ENCODE measurements at places on chromosomes 7 and 10.

DNA sequence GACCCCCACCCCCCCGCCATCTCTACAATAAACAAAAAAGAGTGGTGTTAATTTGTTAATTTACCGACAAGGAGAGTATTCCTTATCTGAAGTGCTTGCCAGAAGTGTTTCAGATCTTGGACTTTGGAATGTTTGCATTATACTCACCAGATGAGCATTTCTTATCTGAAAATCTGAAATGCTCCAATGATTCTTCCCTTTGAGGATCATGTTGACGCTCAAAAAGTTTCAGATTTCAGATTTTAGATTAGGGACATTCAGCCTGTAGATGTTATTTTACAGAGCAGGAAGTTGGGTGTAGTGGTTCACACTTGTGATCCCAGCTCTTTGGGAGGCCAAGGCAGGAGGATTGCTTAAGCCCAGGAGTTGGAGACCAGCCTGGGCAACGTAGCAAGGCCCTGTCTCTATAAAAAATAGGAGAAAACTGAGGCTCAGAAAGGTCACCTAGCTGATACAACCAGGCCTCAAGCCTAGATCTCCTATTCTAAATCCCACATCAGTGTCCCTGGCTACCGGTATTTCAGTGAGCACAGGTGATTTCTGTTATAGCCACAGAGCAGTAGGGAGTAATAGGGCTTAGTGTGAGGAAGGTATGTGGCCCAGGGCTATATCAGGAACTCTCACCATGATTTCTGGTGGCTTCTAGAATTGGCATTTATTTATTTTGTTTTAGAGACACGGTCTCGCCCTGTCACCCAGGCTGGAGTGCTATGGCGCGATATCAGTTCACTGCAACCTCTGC lies 35.4 kb downstream of the TMEM120A start:
- no peak for DNase-seq

GRCh38 chr7:93579431-93579830 lies 4.9 kb upstream of the CALCR start:
- no peak for DNase-seq

- no peak for DNase-seq
Observed at GRCh38 chr10:47051741-47052238, 140.6 kb downstream of the PTPN20 start.

- DNase-seq = no peak
Observed at GRCh38 chr10:81367132-81367531, 507.9 kb upstream of the NRG3 start.

DNA sequence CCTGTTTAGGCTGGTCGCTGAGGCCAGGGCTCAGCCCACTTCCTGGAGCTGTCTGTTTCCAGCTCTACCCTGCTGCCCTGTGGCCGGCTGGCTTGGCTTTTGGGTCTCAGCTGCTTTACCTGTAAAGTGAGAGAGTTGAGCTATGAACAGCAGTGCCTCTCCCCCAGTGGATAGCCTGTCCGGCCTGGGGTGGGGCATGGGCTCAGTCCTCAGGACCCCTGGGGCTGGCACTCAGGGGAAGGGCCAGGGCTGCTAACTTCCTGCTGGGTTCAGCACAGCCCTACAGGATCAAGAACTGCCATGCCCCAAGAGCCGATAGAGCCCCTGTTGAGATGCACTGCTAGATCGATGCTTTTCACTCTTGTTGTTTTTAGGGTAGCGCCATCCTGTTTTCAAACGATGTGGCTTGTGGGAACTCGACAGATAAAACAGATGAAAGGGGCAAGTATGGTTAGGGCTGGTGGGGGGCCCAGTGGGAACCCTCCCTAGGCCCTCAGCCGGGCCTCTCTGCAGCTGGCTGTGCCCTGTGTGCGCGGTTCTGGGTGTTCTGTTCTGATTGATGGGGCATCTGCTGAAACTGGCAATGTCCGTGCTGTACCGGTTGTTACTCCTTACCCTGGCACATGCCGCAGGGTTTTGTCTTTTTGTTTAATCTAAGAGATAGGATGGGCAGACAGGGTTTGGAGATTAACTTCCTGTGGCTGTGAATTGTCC lies 10.0 kb upstream of the SFRP5 start:
- no peak for DNase-seq

GRCh38 chr7:68748934-68749900 lies 849.1 kb upstream of the AUTS2 start:
- DNase-seq = no peak

DNA sequence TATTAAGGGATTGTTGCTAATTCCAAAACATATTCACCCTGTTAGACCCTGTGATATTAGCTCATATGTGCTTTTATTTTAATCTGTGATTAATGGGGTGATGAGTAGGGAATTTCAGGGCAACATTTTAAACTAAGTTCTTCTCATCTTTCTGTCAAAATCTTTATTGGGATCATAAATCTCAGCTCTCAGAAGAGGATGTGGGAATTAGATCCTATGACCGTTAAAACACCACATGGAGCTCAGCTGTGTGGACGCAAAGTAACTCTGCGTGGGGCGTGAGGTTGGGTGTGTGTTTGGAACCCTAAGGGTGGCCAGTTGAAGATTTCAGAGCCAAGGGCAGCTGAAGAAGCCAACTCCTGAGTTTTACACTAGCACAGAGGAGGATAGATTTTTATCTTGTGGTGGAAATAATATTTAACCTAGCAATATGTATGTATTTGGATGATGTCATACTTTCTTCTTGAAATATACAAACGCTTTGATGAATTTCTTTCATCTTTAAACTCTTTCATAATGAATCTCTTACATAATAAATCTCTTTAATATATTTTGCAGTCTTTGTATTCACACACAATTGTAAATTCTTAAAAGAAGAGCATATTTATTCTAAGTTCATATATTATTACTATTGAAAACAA lies 64.4 kb downstream of the EPDR1 start:
- no peak for DNase-seq

- no peak for DNase-seq
Observed at GRCh38 chr7:105643384-105643783, 62.1 kb upstream of the EFCAB10 start.

DNA sequence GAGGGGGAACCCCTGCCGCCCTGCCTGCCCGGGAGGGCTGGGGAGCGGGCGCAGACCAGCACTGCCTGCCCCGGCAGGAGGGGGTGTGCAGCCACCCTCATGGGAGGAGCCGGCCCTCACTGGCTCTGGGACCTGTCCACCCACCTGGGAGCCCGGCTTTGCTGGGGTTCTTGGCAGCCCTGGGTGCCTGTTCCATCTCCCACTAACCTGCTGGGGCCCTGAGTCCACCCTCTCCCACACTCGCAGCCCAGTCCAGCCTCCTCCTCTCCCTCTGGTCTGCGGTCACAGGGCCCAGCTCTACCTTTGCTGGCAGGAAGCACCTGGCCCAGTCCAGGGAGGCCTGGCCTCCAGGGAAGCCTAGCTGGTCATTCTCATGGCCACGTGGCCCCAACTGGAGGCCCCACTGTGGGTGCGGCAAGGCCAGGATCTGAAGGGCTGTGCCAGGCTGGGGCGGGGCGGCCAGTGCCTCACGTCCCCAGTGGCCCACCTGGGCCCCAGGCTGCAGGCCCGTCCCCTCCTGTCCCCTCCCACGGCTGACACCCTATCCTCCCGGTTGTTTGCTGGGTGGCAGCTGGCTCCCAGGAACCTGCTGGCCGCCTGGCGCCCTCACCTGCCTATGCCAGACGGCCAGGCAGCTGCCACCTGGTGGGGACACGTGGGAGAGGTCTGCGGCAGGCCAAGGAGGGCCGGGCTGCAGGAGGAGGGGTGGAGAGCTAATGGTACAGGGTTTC lies at the start of gene TMEM184A:
Gene TMEM184A, minus strand, starts transcription at position 393 of the 731 bp plus-strand sequence. CDS start 721 bp downstream, outside the sequence.
- DNase-seq = no peak

DNA sequence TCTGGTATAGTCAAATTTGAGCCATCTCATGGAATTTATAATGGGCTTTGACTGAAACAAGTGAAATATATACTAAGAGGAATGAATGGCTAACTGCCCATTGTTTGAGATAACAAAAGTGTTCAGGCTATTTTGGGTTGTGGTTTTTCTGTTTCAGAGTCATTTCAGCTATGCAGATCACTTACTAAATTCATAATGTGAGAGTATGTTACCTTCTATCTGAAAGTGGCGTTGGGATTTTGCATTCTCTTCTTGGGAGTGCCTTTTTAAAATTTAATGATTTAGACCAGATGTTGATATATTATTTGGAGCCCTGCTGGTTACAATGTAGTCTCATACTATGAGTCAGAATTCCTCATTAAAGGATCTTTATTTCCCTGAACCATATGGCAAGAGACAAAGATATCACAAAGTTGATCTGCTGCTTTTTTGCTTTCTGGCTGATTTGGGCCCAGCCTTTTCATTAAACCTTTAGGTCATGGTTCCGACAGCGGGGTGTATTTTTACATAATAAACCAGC lies 10.4 kb downstream of the VCL start:
- DNase-seq = no peak

DNA sequence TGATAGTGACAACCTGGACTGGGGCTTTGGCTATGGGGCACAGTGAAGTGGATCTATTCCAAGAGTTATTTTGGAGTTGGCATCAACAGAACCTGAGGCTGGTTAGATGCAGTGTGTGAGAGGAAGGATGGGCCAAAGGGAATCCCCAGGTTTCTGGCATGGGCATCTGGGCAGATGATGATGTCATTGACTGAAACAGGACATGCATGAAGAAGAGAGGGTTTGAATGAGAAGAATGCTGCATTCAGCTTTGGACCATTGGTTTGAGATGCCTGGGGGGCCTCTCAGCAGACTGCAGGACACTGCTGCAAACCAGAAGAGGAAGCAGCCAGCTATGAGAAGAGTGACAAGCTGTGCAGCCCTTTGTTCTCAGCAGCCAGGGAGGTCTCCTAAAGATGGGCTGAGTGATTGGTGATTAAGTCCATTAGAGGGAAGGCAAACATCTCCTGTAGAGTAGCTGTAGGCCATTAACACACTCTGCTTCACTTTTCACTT lies 23.1 kb upstream of the PIK3CG start:
- no peak for DNase-seq

DNA sequence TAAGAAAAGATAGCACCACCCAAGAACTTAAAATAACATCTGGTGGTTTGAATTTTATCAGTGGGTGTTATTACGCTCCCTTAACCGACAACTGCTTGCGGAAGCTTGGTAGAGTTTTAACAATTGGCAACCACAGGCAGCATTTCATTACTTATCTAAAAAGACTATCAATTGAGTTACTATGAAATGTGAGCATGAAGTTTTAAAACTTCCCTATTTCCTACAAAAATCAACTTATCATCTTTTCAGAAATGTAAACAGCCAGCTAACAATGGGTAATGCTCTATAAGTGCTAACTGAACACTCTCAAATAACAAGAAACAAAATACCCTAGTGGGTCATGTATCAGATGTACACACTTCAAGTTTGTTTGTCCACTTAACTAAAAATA lies 68.8 kb downstream of the OSBPL3 start:
- DNase-seq = no peak

GRCh38 chr10:43167498-43167889 lies 29.2 kb downstream of the CSGALNACT2 start:
- no peak for DNase-seq

DNA sequence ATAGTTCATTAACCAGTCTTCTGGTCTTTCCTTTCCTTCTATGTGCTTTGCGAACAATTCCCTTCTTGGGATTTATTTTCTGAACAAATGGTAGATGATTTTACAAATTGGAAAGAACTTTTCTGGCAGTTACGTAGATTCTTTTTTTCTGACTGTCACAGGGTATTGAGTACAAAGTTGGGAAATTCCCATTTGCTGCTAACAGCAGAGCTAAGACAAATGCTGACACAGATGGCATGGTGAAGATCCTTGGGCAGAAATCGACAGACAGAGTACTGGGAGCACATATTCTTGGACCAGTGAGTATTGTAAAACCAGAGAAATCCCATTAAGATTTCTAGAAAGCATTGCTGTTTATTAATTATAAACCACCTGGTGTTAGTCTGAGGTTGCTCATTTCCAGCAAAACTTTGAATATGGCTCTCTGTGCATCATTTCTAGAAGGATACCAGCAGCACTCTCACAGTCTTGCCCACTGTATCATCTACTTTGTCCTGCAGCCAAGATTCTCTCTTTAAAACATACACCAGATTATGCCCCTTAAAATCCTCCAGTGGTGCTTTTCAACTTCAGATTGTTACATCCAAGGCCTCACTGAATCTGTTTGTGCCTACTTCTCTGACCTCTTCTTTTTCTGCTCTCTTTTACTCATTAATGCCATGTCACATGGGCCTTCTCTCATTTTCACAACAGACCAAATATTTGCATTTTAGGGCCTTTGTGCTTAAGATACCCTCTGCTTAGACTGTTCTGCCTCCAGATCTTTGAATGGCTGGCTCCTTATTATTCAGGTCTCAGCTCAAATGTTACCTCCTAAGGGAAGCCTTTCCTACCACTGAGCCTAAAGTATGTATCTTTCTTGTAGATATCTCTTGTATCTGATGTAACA lies 27.0 kb downstream of the DLD start:
- no peak for DNase-seq

- DNase-seq = no peak
Observed at GRCh38 chr7:134552105-134552504, 3.2 kb downstream of the AKR1B15 start.

DNA sequence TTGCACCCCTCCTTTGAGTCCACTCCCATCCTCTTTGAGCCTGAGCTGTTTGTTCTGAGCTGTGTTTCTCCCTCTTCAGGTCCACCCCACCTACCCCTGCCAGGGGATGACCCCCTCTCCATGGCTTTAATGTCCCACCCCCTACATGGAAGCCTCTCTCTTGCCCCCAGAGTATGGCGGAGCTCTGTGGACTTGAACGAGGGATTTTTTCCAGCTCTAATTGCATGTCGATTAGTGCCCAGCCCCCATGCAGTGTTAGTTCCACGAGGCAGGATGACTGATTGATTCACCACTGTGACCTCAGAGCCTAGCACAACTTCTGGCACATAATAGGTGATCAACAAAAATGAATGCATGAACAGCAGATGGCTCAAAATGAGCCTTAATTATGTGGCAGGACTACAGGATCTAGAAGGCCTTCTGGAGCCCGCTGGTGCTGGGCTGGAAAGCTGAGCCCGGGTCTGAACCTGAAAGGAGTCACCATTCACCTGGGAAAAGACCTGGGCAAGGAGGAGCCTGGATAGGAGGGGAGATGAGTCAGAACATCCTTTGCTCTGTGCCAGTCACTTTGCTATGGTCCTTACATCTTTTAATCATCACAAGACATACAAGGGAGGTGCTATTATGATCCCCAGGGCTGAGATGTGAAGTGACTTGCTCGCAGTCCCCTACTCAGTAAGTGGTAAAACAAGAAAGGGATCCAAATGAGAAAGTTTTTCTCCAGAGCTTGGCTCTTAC lies 17.1 kb upstream of the SLC18A2 start:
- no peak for DNase-seq

GRCh38 chr7:18590241-18590640 lies 94.7 kb downstream of the HDAC9 start:
- DNase-seq = no peak

DNA sequence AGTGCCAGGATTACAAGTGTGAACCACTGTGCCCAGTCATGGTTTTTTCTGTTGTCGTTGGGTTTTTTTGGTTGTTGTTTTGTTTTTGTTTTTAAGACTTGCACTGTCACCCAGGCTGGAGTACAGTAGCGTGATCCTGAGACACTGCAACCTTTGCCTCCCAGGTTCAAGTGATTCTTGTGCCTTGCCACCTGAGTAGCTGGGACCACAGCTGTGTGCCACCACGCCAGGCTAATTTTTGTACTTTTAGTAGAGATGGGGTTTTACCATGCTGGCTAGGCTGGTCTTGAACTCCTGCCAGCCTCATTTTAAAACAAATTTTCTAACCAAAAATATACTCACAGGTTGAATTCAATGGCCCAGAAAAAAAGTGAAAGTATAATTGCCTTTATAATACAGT lies 174.1 kb downstream of the AHR start:
- DNase-seq = no peak
